ENCODE measurements at places on chromosomes 16 and 17. TPM values are rescaled to one million over a fixed set of nuclear protein-coding genes. Genes with fewer than 3 reads are reported as not detected.

DNA sequence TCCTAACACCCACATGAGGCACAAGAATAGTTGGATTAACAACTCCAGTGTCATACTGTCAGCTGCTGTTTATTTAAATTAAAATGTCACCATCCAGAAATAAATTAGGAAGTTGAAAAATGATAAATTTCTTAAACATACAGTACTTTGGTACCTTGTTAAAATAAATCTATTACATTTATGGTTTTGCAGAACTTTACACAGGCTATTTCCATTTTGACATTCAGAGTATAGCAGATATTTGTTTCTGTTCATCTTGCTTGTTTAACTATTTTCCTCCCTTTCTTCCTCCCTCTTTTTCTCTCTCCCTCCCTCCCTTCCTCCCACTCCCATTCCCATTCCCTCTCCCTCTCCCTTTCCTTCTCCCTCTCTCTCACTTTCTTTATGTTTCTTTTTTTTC, 310.1 kb downstream of the CDH8 start:
- no peak for DNase-seq

GRCh38 chr17:57270801-57271245, 14.5 kb downstream of the MSI2 start:
- no peak for DNase-seq

DNA sequence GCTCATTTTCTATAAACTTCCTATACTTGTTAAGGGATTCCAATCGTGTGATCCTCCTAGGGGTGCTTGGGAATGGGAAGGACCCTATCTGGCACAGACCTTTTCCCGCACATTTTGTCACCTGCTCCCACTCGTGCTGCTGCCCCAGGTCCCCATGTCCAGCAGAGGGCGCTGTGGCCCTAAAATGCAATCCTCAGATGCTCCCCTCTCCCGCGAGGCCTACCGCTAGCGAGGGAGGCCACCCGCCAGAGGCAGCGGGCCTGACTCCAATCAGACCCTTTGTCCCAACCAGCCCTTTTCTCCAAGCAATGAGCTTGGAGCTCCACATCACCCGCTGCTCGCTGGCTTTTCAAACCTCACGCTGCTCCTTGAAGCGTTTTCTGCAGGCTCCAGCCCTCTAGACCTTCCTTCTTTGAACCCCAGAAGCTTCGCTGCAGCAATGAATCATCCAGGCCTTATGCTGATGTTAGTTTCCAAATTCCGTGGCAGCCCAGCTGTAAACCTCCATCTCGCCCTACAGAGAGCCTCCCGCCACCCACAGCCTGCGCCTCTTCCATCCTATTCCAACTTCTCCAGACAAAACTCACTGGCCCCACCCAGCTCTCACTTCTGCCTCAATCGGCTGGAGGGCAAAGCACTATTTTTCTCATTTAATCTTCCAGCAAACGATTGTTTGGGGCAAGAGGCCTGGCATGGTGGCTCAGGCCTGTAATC, 23.6 kb upstream of the FZD2 start:
- DNase-seq, result peak; percentile 89

- DNase-seq, result peak; percentile 65
Observed at GRCh38 chr17:7632492-7632894, 2.6 kb downstream of the SHBG start.

DNA sequence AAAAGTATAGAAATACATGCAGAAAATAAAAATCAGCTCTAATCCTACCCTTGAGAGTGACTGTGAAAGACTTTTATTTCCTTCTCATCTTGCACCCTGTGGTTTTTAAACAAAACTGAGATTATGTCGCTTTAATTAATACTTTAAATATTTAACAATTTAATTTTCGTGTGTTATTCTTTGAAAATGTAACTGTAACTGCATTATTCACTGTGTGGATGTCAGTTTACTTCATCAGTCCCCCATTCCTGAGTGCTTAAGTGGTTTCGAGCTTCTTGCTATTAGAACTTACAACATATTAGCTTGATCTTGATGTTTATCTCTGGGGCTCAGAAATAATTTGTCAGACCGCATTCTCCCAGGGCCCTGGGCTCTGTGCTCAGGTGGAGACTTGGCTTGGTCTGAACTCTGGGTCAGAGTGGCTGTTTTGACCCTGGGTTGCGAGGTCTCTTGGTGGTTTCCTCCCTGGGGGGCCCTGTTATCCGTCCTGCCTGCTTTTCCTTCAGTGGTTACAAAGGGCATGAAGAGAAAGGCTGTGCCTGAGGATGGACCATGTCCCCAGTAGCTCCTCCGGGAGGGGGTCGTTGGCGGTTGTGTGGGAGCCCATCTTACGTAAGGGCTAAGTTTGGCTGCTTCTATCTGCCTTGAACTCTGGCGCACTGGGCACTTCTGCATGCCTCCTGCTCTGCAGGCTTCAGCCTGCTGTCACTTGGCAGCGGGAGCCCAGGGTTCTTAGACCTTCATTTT, 25.7 kb downstream of the AKAP1 start:
- no peak for DNase-seq

GRCh38 chr16:69894676-69895075, 56.5 kb upstream of the CLEC18A start:
- no peak for DNase-seq

GRCh38 chr17:67420994-67421393, 43.9 kb downstream of the PITPNC1 start:
- peak; percentile 36 for DNase-seq

- DNase-seq, result no peak
Observed at GRCh38 chr17:32946375-32947135, 18.6 kb downstream of the TMEM98 start.

GRCh38 chr16:78430281-78430680, 330.8 kb downstream of the WWOX start:
- no peak for DNase-seq

DNA sequence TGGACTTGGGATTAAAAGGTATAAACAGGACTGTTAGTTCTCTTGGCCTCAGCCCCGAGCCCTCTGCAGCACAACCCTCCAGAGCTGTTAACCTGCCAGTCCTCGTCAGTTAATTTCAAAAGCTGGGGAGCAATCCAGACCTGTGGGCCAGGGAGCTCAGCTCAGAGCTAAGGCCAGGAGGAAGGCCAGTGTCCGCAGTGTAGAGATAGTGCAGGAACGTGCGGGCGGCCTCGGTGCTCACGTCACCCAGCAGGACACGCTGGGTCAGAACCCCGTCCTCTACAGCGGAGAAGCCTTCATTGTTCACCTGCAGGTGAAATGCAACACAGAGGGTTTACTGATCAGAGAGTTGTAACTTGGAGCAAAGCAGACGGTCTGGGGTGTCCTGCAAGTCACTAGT, 15.4 kb upstream of the NLRC3 start:
- no peak for DNase-seq

GRCh38 chr17:59963738-59964481, 630 bp downstream of the RNFT1 start:
- peak; percentile 60 for DNase-seq

GRCh38 chr17:78526231-78527025, 50.8 kb downstream of the DNAH17 start:
- no peak for DNase-seq

GRCh38 chr17:50620858-50621257, 13.8 kb upstream of the ABCC3 start:
- no peak for DNase-seq

DNA sequence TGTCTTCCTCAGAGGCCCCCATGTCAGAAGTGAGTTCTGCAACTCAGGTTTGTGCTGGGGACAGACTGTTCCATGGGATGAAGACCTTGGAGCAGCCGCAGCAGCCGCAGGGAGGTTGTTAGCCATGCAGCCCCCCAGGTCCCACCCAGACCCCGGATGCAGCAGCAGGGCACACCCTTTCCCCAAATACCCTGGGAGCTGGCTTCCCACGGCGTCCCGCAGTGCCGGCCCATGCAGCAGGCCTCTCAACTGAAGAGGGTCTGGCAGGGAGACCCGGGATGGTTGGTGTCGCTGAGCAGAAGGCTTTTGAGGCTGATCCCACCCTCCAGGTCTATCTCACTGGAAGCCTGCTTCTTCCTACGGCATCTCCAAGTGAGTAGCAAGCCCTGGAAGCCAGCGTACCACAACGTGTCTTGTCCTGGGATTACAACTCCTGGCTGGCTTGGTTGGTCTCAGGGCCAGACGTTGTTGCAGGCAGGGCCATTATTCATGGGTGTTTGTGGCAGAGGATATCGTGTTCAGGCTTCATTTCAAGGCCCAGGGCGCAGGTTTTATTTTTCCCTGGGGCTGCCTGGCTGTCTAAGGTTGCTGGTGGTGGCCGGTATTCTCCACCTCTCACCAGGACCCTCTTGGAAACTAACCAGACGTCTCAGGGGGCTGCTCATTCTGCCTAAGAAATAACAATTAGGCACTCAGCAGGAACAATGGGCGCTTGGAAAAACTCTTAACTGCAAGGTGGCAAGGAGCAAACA, 223.2 kb downstream of the C16orf95 start:
- no peak for DNase-seq

GRCh38 chr17:30720013-30720471, 104.5 kb downstream of the CRLF3 start:
- no peak for DNase-seq

DNA sequence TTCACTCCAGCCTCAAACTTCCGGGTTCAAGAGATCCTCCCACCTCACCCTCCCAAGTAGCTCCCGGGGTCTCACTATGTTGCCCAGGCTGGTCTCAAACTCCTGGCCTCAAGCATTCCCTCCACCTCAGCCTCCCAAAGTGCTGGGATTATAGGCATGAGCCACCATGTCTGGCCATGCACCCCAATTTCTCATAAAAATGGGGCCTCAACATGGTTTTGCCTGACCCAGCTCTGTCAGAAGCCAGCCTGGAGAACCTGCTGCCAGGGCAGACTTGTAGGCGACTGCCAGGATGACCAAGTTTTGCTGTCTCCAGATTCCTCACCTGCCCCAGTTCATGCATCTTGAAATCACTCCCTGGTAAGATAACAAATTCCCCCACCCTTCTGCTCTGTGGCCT, 82.9 kb downstream of the AIPL1 start:
- DNase-seq, result no peak

GRCh38 chr17:21573961-21574610, 118.2 kb upstream of the KCNJ18 start:
- peak; percentile 43 for DNase-seq

DNA sequence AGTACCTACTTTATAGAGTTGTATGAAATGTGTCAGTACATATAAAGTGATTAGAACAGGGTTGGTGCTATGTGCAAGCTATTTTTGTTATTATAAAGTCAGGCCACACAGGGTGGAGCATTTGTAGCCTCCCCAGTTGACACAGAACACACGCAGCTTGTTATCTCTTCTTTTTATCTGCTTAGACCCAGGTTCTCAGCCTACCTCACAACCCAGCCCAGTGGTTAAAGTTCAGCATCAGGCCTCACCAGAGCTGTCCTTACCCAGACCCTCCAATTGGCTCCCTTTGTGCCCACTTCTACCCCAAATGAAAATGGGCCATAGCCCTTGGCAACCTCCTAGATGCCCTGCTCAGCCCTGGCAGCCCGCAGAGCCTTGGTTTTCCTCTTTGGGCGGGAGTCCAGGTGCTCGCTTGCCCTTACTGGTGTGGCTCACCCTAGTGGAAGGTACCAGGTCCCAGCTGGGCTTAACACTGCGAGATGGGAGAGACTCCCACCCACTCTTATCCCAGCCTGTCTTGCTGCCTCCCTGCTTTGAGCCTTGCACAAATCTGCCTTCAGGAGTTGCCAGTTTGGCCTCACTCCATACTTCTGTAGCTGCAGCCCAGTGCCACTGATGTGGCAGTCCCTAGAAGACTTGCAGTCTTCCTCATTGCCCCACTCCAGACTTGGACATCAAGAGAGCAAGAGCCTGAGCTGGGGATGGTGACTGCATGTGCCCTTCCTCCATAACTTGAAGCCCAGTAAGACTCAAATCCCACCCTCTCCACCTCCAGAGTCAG, 1.1 kb upstream of the PIGS start:
- DNase-seq, result no peak

GRCh38 chr17:63974594-63975192, 2.0 kb upstream of the SCN4A start:
- peak; percentile 73 for DNase-seq

DNA sequence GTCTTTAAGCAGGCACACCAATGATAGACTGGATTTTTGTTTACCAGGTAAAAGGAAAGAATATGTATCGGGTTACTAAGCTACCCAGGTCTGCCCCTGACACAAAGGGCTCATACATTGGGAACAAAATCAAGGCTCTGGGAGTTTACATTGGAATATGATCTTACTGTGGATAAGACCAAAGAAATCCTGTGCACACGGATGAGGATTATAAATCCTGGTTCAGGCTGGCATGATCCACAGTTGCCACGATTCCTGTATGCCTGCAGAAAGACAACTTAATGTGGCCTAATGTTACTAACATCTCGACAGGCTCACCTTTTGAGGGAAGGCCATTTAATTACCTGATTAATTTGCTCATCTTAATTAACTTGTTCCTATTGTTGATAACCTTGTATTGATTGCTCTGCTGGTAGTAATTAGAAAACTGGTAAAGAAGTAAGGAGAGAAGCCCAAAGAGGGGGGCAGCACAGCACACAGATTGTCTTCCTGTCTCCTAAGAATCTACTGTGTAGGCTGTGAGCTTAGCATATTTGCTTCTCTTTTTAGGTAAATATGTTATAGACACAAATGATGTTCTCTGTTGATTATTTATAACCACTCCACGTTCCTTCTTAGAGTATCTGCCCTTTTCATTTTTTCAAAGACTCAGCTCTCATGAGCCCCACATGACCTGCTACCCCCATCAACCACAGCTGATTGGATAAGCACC, 51.0 kb upstream of the TOX3 start:
- DNase-seq, result no peak

DNA sequence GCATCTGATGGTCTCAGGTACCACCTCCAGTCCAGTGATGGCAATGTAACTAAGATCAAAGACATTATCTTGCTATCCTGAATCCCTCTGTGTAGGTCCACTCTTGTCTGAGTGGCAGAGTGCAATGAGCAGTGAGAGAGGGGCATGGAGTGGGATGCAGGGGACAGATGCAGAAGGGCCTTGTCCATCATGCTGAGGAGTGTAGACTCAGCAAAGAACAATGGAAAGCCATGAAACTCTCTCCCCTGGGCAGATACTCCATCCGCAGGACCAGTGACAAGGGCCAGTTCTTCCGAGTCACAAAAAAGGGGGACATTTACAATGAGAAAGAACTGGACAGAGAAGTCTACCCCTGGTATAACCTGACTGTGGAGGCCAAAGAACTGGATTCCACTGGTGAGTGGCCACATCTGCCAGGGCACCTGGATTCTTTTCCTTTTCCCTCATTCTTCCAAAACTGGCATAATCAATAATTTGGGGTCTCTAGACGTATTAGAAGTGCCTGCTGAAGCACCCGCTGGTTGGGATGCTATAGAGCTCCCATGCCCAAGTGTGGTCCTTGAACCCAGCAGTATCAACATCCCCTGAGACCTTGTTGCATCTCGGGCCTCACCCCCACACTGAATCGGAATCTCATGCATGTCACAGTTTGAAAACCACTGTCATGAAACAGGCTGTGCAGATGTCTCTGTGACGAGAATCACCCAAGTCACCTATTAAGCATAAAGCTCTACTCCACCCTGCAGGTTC, 29.5 kb downstream of the CDH5 start:
- DNase-seq, result no peak

GRCh38 chr17:42285346-42286050, 2.8 kb upstream of the STAT5A start:
- no peak for DNase-seq

GRCh38 chr17:72852277-72852938, 240.1 kb downstream of the SLC39A11 start:
- no peak for DNase-seq

Gene ZNF385C
- not detected for total RNA-seq

Gene KRT33A
- total RNA-seq, result not detected

Gene PCTP
- total RNA-seq, result 44.1 TPM

Gene CACNG1
- not detected for total RNA-seq

Gene SPNS2
- total RNA-seq, result 84.6 TPM

Gene HOXB4
- total RNA-seq, result 3.2 TPM

Gene PGAP6
- 132 TPM for total RNA-seq

Gene CDRT15L2
- not detected for total RNA-seq

Gene SULT1A3
- total RNA-seq, result 7.1 TPM

Gene SMIM5
- 0.09 TPM for total RNA-seq

All from dermis blood vessel endothelial cell (primary cell).